ENCODE measurements at places on chromosomes 1 and 21. TPM values are rescaled to one million over a fixed set of nuclear protein-coding genes. Genes with fewer than 3 reads are reported as not detected.

Gene SPRR2B
- total RNA-seq, result not detected

Gene TRAF3IP3
- not detected for total RNA-seq

Gene MIA3
- total RNA-seq, result 35.4 TPM

Gene NHLH1
- 0.05 TPM for total RNA-seq

Gene CLCNKB
- total RNA-seq, result not detected

Gene OR2M3
- not detected for total RNA-seq

Gene S100A14
- total RNA-seq, result not detected

Gene GRIK3
- not detected for total RNA-seq

Gene CCT3
- 380 TPM for total RNA-seq

Gene ADAM30
- not detected for total RNA-seq

Gene ERICH3
- not detected for total RNA-seq

Gene PCAT6
- total RNA-seq, result 6.0 TPM

Gene SHISA4
- total RNA-seq, result 35.2 TPM

Gene RHBDL2
- not detected for total RNA-seq

Gene OR2L5
- not detected for total RNA-seq

Gene KCNN3
- 4.8 TPM for total RNA-seq

Gene C1orf87
- total RNA-seq, result not detected

Gene IL19
- total RNA-seq, result not detected

Gene DIRAS3
- 7.9 TPM for total RNA-seq

Gene AK5
- total RNA-seq, result 3.6 TPM

Gene OPTC
- total RNA-seq, result not detected

Gene FCRL6
- total RNA-seq, result not detected

Gene PPIAL4G
- total RNA-seq, result not detected

Gene BMP8B
- not detected for total RNA-seq

Gene CLIC6
- total RNA-seq, result 0.15 TPM

Gene NTMT2
- not detected for total RNA-seq

Gene SLC2A5
- 0.18 TPM for total RNA-seq

Gene RBP7
- total RNA-seq, result 0.68 TPM

Gene ENSA
- total RNA-seq, result 244 TPM

Gene IGSF3
- 2.8 TPM for total RNA-seq

Gene SYNC
- 17.6 TPM for total RNA-seq

Gene RAD54L
- total RNA-seq, result 1.3 TPM

Gene WDR64
- total RNA-seq, result not detected

Gene CFAP141
- total RNA-seq, result not detected

Gene ADGRL4
- 170 TPM for total RNA-seq

Gene LMX1A
- total RNA-seq, result not detected

Gene TRIM46
- total RNA-seq, result 9.9 TPM

Gene ISG15
- total RNA-seq, result 518 TPM

Gene SPRR1A
- total RNA-seq, result not detected

Gene UTS2
- total RNA-seq, result not detected

Gene TADA1
- 7.3 TPM for total RNA-seq

Gene CLCA4
- not detected for total RNA-seq

Gene PDXK
- 49.4 TPM for total RNA-seq

Gene VASH2
- 0.53 TPM for total RNA-seq

Gene OR6Y1
- total RNA-seq, result not detected

Gene MROH9
- not detected for total RNA-seq

Gene LAX1
- total RNA-seq, result not detected

Gene OR2M4
- not detected for total RNA-seq

Gene OR2G2
- not detected for total RNA-seq

Gene OR2L2
- not detected for total RNA-seq

Gene PYHIN1
- total RNA-seq, result not detected

Gene EFNA3
- 1.5 TPM for total RNA-seq

Gene LRRC47
- 33.2 TPM for total RNA-seq

Gene POU3F1
- not detected for total RNA-seq

Gene SVBP
- total RNA-seq, result 15.5 TPM

Gene MAB21L3
- total RNA-seq, result not detected

Gene NLRP3
- total RNA-seq, result 1.0 TPM

Gene TRPM2
- 5.7 TPM for total RNA-seq

Gene ARHGAP30
- total RNA-seq, result not detected

Gene ITGB2
- total RNA-seq, result not detected

Measured in glomerular endothelial cell (primary cell).